ENCODE measurements at places on chromosomes 12 and 14.
A peak's percentile ranks its signal among the peaks of the same experiment; 100 is the strongest.

- DNase-seq, result no peak
Measured at GRCh38 chr14:95503365-95504134, 12.9 kb downstream of the SYNE3 start.

- DNase-seq, result no peak
Measured at GRCh38 chr12:91959220-91959619, 186.4 kb downstream of the BTG1 start.

GRCh38 chr12:53514628-53515290 lies 7.5 kb upstream of the NPFF start:
- DNase-seq, result no peak

DNA sequence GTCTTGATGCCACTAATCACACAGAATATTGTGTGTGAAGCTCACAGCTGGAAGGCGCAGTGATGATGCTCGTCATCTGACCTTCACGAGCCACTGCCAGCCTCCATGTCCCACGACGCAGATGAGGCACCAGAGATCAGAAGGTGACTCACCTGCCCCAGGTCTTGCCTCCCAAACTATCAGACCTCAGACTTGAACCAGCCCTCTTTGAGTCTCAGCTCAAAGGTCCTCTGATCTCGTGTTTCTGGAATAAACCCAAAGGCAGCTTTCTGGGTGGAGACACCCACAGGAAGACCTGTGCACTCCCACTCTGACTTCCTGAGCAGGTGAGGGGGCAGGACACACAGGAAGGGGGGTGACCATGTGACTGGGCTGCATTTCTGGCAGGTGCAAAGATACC lies 19.6 kb upstream of the CHGA start:
- DNase-seq, result no peak

GRCh38 chr14:105641075-105641937 lies 114.9 kb downstream of the TMEM121 start:
- DNase-seq, result no peak

- DNase-seq, result no peak
Measured at GRCh38 chr12:103917873-103918272, 12.3 kb upstream of the HSP90B1 start.

DNA sequence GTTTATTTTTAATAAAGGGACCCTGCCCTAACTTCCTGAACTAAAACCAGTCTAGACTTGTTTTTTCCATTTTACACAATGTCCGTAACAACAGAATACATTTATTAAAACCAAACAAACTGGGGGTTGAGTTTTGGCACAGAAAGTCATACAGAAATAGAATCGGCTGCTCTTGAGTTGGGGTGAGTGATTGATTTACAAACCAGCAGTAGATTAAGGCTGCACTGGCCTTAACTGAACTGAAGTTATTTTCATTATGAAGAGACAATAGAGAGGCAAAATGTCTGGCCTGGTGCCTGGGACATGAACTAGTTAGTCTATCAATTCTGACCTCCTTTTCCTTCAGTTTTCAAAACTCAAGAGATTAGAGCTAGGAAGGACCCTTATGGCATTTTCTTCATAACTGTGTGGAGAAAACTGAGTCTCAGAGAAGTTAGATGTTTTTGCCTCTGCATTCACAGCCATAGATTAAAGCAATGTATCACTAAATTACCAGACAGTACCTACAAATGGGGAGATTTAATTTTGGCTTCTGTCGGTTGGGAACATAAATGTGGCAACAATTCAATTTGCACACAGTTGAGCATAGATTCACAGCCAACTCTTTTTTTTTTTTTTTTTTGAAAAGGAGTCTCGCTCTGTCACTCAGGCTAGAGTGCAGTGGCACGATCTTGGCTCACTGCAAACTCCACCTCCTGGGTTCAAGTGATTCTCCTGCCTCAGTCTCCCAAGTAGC lies 19.8 kb upstream of the MGP start:
- no peak for DNase-seq

DNA sequence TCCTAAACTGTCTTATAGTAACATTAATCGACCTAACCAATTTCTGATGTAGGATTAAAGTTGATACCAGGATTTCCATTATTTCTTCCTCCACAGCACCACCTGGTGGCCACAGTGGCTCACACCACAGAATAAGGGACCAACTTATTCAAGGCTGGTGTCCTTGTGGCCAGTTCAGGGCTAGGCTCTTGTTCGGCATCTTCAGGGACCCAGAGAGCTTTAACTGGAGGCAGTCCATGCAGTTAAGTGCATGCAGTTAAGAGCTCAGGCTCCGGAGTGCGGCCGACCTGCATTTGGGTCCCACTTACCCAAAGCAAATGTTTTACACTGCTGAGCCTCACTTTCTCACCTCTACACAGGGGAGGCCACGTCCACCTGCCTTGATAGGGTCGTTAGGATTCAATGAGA lies 42.0 kb upstream of the GPR68 start:
- DNase-seq, result peak; percentile 63

GRCh38 chr12:3084742-3085141 lies 7.6 kb downstream of the TSPAN9 start:
- DNase-seq, result no peak

GRCh38 chr12:28988325-28988704 lies 160.8 kb upstream of the FAR2 start:
- no peak for DNase-seq

GRCh38 chr12:13788626-13789025 lies 192.8 kb downstream of the GRIN2B start:
- no peak for DNase-seq

DNA sequence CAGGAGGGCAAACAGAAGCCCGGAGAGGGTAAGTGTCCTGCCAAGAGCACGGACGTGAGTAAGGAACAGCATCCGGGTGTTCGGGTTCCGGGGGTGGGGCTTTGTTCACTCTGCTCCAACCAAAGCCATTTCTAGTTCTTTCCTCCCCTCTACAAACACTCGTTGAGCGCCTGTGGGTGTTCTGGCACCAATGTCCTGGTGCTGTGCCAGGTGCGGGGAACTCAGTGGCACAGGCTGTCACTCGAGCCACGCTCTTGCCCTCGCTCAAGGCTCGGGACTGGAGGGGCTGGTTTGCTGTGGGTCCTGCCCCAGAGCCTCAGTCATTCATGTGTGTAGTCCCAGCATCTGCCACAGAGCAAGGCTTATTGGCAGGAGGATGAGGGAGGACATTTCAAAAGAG lies 157.5 kb downstream of the CALM1 start:
- DNase-seq, result no peak

GRCh38 chr14:25231004-25231403 lies 181.1 kb upstream of the STXBP6 start:
- DNase-seq, result no peak

- no peak for DNase-seq
Measured at GRCh38 chr12:49536526-49537071, 2.2 kb upstream of the KCNH3 start.

- DNase-seq, result no peak
Measured at GRCh38 chr14:56276108-56276507, 157.9 kb downstream of the PELI2 start.

DNA sequence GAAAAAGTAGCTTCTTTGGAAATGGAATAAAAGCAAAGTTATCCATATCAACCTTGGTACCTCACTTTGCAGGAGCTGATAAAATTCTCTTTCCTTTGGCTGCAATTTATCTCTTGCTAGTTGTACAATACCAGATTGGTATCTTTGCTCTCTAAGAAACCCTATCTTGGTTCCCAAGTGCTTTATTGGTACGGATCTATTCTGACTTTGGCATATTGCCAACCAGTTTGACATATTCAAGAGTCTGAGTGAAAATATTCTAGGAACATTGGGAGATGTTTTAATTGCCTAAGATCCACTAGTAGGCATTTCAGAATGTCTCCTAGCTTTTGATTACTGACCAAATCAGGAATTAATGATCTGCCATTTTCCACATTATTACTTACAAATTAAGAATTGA lies 167.2 kb upstream of the ATP2B1 start:
- no peak for DNase-seq

DNA sequence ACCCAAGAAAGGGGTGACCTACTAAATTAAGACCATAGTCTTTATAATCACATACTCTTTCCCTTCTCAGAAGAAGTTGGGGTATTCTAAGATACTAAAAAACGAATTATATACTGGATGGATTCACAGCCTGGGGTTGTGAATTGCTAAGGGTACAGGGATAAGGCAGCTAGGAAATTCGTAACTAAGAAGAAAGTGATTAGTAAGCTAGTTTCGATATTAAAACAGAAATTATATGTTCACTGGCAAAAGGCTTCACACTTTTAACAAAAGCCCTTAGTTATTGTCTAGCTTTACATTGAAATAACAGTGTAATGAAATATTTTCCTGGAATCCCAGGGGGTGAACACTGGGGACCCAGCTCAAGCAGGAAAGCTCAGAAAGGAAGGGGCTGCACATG lies 35.5 kb upstream of the DYRK2 start:
- no peak for DNase-seq

DNA sequence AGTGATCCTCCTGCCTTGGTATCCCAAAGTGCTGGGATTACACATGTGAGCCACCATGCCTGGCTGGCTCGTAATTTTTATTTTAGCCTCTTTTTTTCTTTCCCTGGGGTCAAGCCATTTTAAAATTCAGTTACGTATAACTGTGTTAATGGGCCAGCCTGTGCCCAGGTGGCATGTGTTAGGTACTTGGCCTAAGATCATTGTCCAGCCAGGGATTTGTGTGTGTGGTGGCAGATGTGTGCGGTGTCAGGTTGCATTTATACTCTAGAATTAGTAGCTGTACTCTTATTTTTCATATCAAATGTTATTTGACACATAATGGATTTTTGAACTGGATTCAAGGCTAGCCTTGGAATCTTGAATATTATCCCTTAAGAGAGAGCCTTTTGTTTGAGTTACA lies 69.3 kb downstream of the FBXO34 start:
- DNase-seq, result no peak

- DNase-seq, result no peak
Measured at GRCh38 chr14:58119381-58119780, 32.6 kb downstream of the ARMH4 start.

DNA sequence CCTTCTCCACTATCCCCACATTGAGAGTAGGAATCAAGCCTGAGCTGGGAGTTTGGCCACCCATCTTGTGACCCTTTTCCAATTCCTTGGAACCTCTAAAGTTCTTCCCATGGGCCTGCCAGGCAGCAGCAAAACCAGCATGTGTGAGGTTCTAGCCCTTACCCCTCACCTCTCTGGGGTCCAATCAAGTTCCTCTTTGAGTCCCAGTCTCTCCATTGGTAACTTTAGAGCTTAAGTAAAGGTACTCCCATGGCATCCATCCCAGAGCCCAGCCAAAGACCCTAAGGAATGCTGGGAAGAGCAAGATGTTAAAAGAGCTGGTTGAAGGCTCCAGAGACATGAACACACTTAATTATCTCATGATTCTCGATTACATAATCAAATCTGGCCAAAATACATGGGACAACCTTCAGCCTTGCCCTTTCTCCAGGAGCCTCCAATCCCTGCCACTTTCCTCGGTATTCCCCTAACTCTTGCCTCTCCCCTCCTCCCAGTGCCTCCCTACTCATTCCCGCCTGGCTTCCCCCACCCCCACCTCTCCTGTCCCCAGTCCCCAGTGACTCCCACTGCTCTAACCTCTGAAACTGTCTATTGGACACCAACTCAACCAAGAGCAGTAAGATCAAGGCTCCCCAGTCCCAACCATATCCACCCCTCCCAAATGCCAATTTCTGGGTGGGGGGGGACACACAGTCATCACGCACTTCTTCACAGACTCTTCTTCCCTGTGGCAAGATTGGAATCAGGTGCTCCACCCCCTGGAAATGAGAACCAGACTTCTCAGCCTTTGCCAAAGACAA lies 4.8 kb upstream of the TNS2 start:
- no peak for DNase-seq

DNA sequence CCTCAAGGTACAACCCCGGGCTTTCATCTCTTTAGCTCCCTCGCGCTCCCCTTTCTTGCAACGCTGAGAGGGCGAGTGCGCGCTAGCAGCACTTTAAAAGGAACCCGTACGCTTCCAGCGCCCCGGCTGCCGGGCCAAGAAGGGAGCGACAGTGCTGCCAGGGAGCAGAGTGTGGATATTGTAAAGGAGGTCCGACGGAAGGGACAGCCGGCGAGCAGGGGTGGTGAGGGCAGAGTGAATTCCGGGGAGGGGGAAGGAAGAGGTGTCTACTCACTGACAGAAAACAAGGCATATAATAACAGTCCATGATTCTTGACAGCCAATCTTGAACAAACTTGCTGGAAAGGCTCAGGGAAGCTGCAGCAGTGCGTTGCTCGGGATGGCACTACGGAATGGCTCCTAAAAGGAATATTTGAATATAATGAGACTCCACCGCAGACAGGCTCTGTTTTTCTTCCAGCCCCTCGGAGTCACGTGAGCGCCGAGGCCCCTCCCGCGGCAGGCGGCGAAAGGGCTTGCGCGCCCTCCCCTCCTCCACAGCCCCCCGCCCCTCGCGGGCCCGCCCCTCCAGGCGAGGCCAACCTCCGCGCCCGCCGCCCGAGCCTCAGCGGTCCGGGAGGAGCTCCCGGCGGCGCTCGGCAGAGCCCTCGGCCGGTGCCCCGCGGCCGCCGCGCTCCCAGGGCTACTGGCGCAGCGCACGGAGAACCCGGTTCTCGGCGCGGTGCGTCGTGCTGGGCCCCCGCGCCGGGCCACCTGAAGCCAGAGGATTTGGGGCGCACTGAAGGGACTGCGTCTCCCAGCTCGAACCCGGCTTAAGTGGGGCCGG lies 3.4 kb downstream of the BMP4 start:
- DNase-seq, result no peak

- DNase-seq, result no peak
Measured at GRCh38 chr14:99035712-99036610, 236.0 kb downstream of the BCL11B start.

DNA sequence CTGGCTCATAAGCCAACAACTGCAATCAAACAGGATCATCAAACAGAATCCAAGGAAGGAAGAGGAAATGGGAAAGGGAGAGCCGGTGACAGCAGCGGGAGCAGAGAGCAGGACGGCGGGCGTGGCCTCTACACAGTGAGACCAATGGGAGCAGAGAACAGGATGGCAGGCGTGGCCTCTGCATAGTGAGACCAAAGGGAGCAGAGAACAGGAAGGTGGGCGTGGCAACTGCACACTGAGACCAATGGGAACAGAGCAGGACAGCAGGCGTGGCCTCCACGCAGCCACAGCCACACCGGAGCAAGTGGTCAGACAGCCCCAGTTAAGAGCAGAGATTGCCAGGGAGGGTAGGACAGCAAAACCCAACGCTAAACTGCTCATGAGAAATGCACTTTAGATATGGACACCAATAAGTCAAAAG lies 16.4 kb downstream of the LRCOL1 start:
- DNase-seq, result no peak

- DNase-seq, result no peak
Measured at GRCh38 chr14:32331206-32331605, 2.1 kb downstream of the AKAP6 start.

GRCh38 chr12:122087431-122088178 lies 9.0 kb downstream of the MLXIP start:
- DNase-seq, result no peak

GRCh38 chr12:110585231-110585799 lies 2.2 kb upstream of the PPTC7 start:
- DNase-seq, result no peak

DNA sequence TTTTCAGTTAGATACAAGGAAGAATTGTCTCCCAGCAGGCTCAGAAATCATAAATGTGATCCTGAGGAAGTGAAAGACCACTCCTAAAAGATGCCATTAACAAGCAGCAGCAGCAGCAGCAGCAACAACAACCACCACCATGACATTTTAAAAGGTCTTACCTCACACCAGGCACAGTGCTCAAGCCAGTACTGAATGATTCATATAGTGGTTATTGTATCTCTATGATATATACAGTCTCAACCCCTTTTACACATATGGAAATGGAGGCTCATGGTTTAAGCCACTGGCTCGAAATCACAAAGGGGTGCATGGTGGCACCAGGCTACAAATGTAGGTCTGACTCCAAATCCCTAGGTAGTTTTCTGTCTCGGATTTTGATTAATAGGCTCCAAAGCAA lies 126.9 kb downstream of the KTN1 start:
- no peak for DNase-seq

GRCh38 chr12:5827591-5827990 lies 117.5 kb downstream of the ANO2 start:
- DNase-seq, result no peak

All from activated T-helper 1 cell treated with Interleukin-2 at 50 U/mL for 16 hours (primary cell).